ENCODE measurements at places on chromosomes 16 and 17.
A peak's percentile ranks its signal among the peaks of the same experiment; 100 is the strongest.

DNA sequence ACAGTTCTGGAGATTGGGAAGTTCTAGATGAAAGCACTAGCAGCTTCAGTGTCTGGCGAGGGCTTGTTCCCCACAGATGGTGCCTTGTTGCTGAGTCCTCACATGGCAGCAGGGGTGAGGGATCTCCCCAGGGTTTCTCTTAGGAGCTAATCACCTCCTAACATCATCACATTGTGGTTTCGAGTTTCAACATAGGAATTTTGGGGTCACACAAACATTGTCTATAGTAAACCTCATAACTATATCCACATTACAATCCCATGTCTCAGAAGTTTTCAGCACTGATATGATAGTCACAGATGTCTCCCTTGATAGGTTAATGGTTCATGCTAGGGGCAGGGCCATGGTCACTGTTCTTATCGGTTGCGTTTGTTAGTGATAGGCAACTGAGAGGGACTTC, 13.8 kb downstream of the CLUAP1 start:
- no peak for DNase-seq

- no peak for DNase-seq
Measured at GRCh38 chr16:27879601-27880247, 183.8 kb downstream of the GSG1L start.

DNA sequence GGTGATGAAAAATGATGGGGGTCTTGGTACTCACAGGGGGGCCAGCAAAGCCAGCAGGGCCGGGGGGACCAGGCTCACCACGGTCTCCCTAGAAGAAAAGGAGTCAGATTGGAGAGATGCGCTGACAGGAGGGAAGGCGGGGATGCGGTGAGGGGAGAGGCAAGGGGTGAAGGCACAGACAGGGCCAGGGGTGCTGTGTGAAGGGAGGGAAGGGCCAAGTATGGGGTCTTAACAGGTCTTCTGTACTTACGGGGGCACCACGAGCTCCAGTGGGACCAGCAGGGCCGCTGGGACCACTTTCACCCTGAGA, 11.2 kb downstream of the COL1A1 start:
- no peak for DNase-seq

DNA sequence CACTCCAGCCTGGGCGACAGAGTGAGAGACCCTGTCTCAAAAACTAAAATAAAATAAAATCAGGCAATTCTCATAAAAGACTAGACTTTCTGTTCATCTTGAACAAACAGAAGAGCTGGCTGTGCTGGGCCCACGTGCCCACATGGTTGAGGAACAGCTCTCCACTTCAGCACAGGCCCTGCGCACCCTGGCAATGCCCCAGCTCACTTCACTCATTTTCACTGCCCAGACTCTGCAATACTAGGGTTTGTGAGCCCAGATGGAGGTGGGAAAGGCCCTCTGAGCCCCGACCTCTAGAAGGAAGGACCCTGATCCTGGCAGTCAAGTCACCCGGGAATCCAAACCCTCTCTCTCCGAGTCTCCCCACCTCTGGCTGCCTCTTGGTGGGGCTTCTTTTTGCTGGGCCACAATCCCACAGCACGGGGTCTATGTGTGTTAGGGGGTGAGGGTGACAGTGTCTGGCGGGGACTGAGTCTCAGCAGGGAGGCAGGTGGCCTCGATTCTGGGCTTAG, 14.8 kb downstream of the MYLK3 start:
- DNase-seq, result no peak

DNA sequence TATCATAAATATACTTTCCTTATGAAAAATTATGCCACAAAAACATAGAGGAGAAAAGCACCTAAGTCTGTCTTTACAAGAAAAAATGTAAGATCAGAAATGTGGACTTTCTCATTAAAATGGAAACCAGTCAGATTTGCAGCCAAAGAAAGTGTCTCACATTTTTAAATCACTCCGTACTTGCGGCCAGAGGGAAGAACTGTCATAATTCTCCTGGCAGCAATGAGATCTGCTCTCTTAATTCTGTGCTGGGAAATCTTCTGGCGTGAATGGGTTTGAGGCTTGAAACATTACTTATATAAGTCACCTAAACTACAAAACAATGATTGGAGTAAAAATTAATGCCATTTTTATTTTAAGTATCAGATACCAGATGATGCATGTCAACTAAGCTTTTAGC, 10.7 kb downstream of the C16orf95 start:
- no peak for DNase-seq

GRCh38 chr17:38920374-38921291, 4.8 kb upstream of the LASP1NB start:
- DNase-seq, result no peak

GRCh38 chr17:69592692-69593350, 178.3 kb downstream of the MAP2K6 start:
- DNase-seq, result no peak

DNA sequence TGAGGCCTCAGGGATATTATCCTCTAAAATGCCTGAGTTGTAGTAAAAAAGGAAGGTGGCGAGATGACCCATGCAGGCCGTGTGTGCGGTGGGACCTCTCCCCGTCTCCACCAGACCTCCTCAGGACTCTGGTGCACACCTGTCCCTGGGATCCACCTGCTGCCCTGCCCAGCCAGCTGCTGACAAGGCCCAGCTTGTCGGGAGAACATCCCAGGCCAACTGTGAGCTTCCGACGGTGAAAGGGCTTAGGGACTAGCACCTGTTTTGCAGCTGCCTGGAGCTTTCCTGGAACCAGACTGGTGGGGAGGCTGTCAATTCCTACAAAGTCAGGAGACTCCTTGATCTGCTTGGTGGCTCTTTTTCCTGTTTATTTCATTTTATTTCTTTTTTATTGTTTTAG, 11.6 kb downstream of the IL34 start:
- no peak for DNase-seq

DNA sequence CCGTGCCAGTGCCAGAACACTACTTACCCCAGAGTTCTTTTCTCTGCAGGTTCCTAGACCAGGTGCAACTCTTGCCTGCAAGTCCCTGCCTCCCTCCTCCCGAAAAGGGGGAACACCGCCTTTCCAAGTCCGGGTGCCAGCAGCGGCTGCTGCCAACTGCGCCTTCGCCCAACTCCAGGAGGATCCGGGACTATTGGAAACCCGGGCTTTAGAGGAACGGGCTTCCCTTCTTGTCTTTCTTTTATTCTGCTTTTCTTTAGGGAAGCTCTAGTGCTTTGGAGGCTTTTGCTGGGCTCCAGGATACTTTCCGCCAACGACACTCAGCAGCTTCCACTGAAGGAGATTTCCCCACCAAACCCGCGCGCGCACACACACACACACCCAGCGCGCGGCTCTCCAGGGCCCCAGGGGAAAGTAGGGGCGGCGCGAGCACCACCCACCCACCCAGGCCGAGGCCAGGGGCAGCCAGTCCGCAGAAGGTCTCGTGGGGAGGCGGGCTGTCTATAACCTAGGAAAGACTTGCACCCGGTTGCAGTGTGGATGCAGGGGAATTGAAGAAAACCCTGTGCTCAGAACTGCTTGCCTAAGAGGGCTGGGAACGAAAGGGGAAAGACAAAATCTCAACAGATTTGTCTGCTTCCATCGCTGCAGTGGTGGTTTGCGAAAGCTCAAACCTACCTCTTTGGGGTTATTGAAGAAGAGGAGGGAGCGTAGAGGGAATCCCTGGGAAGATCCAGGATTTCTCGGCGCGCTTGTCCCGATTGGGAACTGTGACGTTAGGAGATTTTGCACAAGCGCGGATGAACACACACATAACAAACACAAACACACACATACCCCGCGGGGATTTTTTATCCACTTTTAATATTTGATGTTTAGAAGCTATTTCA, 977 bp upstream of the CA10 start:
- DNase-seq, result no peak

DNA sequence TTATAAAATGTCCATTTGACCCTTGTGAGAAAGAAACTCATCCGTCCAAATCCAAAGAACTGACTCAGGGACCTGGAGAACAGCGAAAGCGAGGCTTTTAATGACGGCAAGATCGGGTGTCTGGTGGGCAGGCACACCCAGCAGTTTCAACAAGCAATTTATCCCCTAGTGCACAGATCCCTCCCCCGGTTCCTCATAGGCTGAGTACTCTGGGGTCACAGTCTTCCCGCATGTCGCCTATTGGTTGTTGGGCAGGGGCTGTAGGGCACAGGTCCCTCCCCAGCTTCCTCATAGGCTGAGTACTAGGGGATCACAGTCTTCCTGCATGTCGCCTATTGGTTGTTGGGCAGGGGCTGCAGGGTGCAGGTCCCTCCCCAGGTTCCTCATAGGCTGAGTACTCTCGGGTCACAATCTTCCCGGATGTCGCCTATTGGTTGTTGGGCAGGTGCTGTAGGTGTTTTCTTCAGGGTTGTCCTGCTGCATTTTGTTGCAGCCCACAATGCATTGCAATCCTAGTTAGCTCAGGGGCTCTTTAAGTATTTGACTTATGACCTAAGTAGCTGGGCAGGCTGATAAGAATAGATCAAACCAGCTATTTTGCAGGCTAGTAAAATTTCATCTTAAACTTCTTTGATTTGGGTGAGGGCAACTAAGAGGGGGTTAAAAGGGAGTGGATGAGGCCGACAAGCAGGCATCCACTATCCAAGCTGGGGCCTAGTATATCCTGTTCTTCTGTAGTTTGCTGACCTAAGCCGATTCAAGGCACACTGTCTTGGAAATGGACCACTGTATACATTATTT, 3.6 kb upstream of the UTS2R start:
- no peak for DNase-seq

GRCh38 chr17:40349895-40350688, 14.4 kb downstream of the GJD3 start:
- DNase-seq, result no peak

- DNase-seq, result no peak
Measured at GRCh38 chr17:59858932-59859331, 33.8 kb downstream of the TUBD1 start.

- DNase-seq, result no peak
Measured at GRCh38 chr16:35187665-35188225, 1728.3 kb downstream of the TP53TG3F start.

DNA sequence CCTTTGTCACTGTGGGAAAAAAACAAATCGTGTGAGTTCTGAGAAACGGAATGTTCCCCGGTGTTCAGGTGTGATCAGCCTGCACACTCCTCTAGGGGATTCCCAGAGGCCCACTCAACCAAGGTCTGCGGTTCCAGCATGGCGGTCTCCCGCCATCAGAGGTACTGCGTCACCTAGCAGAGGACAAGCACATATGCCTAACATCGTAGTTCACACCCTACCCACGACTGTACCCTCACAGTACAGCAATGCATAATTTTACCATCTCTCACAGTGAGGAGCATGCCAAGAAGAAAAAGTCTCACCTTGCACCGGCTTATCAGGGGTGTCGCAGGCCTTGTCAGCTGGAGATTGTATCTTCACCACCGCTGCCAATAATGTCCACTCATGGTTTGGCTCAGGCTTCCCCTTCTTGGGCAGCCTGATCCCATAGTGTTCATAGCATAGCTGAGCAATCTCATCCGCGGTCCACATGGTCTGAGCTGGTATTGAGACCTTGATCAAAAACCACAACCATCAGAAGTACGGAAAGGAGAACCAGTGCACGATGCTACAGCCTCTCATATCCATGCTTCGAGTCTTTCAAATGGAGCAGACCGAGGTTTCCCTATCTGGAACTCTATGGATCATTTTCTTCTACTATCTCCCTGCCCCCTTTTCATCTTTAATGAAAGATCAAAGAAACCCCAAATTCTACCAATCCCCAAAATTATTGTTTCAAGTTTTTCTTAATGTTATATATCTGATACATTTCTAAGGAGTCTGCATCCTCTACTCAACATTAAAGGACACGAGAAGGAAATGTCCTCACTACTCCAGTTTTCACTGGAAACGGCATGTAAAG, 2.5 kb downstream of the ADAT1 start:
- peak; percentile 55 for DNase-seq

DNA sequence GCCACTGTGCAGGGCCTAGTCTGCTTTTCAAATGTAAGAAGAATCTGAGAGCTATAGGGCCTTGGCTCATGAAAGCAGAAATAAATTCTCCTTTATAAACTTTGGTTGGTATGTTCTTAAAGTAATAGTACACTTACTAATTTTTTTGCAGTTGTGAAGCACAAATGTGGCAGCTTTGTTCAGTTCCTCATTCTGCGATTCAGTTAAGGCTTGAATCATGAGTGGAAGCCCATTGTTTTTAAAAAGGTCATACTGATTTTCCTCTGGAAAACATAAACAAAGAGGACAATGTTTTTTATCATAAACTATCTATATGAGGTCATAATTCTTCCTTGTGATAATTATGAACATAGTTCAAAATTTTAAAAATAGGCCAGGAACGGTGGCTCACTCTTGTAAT, 23.6 kb upstream of the DYNC1LI2 start:
- DNase-seq, result no peak

- no peak for DNase-seq
Measured at GRCh38 chr16:24116989-24117388, 139.1 kb upstream of the CACNG3 start.

DNA sequence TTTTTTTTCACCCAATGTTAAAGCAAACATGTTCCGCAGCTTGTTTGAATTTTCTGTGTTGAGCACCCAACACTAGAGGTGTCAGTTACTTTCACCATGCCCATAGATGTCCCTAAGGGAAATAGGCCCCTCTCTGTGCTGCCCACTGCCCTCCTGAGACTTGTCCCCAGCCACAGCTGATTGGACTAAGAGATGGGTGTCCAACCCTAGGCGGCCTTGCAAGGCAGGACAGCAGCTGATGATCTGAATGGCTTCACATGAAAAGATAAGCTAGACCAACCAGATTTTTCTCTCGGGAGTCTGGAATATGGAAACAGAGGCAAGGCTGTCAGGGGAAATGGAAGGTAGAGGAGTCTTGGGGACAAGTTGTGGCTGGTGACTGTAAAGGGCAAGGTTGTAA, 6.1 kb upstream of the CALB2 start:
- no peak for DNase-seq
